Chondrocyte (in vitro differentiated cells): ENCODE measurements at places on chromosomes 3 and 15. TPM values are rescaled to one million over a fixed set of nuclear protein-coding genes. Genes with fewer than 3 reads are reported as not detected.

- H3K4me1 ChIP-seq, result peaks cover 6% of the 10 kb centered on the region
- peaks cover 2% of the 10 kb centered on the region for H3K27me3 ChIP-seq
- H3K36me3 ChIP-seq, result peaks cover 5% of the 10 kb centered on the region
- DNase-seq, result no peak
- no peak overlapping the region for H3K27ac ChIP-seq
Observed at GRCh38 chr15:45425135-45425534, 46.8 kb upstream of the GATM start.

- peak overlapping the region; percentile 81 for H3K27ac ChIP-seq
- no peak overlapping the region for H3K4me3 ChIP-seq
- DNase-seq, result no peak
- no peaks in the 10 kb centered on the region for H3K27me3 ChIP-seq
Observed at GRCh38 chr15:62824111-62825015, 218.2 kb upstream of the TPM1 start.

- H3K4me1 ChIP-seq, result peaks cover 2% of the 10 kb centered on the region
- DNase-seq, result no peak
Observed at GRCh38 chr3:171113716-171114115, 87.2 kb upstream of the SLC2A2 start.

- no peak overlapping the region for H3K4me3 ChIP-seq
- H3K27me3 ChIP-seq, result peaks cover 20% of the 10 kb centered on the region
- DNase-seq, result no peak
- H3K27ac ChIP-seq, result no peak overlapping the region
- no peaks in the 10 kb centered on the region for H3K36me3 ChIP-seq
Observed at GRCh38 chr3:97817965-97818364, 3.8 kb upstream of the CRYBG3 start.

Gene PP2D1
- not detected in 3 replicates for total RNA-seq
